ENCODE measurements at places on chromosomes 6 and 20.

DNA sequence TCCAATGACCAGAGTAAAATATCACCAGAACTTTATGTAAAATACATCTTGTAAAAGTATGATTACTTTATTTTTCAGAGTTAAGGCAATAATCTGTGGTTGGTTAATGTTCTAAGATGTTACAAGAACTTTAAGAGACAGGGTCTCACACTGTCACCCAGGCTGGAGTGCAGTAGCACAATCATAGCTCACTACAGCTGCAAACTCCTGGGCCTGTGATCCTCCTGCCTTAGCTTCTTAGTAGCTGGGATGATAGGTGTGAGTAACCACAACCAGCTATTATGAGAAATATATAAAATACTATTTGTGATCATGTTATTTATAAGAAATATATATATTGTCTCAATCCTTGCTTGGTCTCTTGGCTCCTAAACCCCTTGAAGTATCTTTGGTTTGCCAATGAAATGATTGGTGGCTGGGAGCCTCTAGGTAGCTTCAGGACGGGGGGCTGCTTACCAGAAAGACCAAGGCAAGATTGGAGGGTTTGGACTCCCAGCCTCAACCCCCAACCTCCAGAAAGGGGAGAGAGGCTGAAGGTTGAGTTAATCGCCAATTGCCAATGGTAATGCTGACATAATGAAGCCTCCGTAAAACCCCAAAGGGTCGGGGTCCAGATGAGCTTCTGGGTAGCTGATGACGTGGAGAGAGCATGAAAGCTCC lies 15.4 kb downstream of the SOD2 start:
- no peak for DNase-seq

GRCh38 chr6:158514176-158514575 lies 45.7 kb upstream of the TMEM181 start:
- no peak for DNase-seq

- no peak for DNase-seq
Observed at GRCh38 chr6:106547601-106548453, 81.5 kb downstream of the RTN4IP1 start.

GRCh38 chr20:45963059-45964005 lies 8.7 kb downstream of the ZNF335 start:
- no peak for DNase-seq

GRCh38 chr6:128899341-128900050 lies 16.6 kb downstream of the LAMA2 start:
- no peak for DNase-seq

DNA sequence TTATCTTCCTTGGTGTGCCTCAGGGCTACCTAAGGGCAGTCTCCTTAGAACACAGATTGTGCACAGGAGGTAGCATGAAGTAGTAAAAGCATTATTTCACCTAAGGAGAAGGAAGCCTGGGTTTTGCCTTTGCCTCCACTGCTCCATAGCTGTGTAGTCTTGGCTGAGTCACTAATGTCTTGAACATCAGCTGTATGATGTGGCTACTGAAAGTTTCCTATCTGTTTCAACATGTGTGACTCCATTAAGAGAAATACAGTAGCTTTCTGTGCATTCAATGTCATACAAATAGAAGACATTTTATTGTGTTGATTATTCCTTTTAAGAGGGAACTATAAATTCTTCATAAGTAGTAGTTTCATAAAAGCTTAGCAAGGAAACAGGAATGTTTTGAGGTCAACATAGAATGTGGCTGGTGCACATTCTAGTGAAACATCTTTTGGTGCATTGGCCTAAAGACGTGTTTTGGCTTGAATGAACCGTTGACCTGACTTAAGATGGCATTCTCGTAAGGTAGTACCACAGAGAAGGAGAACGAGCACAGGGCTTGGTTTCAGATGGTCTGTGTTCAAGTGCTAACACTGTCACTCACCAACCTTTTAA lies 70.6 kb downstream of the CTNNBL1 start:
- no peak for DNase-seq

DNA sequence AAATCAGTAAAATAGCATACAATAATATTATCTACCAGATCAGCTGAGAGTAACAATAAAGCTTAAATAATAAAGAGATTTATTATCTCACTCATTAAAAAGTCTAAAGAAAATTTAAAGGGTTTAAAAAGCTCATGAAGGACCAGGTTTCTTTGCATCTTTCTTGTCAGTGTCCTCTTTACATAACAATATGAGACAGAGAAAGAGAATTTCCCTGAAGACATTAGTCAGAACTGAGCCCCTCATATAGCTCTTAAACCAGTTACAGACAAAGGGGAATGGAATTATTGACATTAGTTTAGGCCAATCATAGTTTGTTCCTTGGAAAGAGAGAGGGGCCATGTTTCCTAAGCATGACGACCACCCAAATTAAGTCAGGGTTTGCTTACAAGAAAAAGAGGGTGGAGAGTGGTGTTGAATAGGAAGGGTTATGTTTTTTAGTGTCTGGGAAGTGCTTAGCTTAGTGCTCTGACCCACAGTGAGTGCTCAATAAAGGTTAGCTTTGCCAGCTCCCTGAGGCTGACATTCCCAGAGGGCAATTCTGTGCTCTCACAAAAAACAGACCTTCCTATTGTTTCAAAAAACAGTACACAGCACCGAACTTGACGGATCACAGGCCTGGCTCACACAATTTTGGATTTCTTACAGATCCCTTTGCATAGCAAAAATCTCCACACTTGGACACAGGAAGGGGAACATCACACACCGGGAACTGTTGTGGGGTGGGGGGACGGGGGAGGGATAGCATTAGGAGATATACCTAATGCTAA lies 3.6 kb upstream of the PLCB1 start:
- peak; percentile 38 for DNase-seq

GRCh38 chr6:134431421-134431859 lies 113.5 kb upstream of the SGK1 start:
- no peak for DNase-seq

- DNase-seq, result peak; percentile 77
Observed at GRCh38 chr20:58692579-58693225, at the start of gene NPEPL1. Gene NPEPL1, plus strand, starts transcription at chr20:58692800. Its CDS starts 101 bp downstream, at chr20:58692901.

- DNase-seq, result no peak
Observed at GRCh38 chr6:38215225-38215624, 395.7 kb downstream of the ZFAND3 start.

- no peak for DNase-seq
Observed at GRCh38 chr6:12178521-12178920, 111.6 kb upstream of the EDN1 start.

DNA sequence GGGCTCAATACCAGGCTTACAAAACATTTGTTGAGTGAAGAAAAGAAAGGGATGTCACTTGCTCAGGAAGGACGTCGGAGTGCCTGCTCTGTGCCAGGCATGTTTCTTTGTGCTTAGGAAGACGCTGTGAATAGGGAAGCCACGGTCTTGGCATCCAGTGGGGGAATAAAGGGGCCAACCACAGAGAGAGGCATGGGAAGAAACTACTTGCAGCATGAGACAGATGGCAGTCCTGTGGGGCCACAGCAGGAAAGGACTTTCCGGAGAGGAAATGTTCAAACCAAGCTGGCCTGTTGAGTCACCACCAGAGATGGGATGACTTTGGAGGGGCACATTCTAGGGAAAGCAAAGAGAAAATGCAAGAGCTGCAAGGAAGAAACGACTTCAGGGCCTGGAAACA lies 173.2 kb downstream of the CDH26 start:
- no peak for DNase-seq

DNA sequence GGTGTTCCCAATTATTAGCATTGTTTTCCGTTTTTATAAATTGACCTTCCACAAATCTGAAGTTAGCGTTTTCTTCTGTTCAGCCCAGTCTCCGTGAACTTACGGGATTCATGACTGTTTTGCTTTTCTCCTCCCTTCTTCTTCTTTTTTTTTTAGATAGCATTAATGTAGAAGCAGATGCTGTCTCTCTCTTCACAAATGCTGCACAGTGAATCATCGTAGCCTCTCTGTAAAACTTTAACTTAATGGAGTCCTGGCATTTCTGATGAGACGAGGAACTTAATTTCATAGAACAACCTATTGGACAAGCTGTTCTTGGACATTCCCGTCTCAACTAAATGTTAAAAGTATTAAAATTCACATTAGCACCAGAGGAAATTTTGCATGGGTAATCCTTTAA lies 138.0 kb upstream of the EEF1E1 start:
- DNase-seq, result no peak

- no peak for DNase-seq
Observed at GRCh38 chr6:51711876-51712275, 375.5 kb downstream of the PKHD1 start.

DNA sequence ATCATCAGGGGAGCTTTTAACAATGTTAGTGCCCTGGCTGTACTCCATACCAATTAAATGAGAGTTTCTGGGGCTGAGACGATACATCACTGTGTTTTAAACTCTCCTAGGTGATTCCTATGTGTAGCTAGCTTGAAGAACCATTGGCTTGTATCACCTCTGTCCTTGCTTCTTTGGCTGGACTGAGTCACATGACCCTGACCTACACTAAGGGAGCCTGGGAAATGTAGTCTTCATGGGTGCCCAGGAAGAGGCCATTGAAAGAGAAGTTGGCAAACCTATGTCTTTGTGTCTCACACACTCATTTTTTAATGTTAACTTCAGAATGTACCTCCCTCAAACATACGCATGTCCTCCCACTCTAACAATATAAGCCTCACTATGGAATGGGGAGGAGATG lies 506.6 kb downstream of the DHX35 start:
- DNase-seq, result no peak

Measured in HAP-1 (cell line).